Occipital lobe (tissue), 3 donors: ENCODE measurements at places on chromosomes 11 and 22. TPM values are rescaled to one million over a fixed set of nuclear protein-coding genes. Genes with fewer than 3 reads are reported as not detected.

The L3MBTL2 gene
- total RNA-seq: 19.7 TPM

The LDLRAD3 gene
- total RNA-seq: 58.8 TPM

GRCh38 chr11:102560555-102561011, 30.0 kb upstream of the MMP7 start:
- DNase-seq: no peak

DNA sequence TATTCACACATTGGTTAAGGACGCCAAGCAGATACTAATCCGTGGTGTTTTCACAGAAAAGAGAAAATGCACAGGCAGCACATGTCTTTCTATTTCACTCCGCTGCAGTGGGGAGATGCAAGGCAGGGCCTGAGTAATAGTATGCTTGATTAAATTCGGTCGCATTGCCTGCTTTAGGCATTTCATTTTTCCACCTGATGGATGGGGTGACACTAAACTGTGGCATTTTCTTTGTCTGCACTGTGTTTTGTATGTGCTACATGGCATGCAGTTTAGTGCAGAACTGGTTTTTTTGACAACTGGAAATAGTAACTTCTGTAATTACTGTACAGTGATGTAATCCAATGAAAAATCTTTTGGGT, 94.9 kb downstream of the SLC17A6 start:
- DNase-seq: no peak

DNA sequence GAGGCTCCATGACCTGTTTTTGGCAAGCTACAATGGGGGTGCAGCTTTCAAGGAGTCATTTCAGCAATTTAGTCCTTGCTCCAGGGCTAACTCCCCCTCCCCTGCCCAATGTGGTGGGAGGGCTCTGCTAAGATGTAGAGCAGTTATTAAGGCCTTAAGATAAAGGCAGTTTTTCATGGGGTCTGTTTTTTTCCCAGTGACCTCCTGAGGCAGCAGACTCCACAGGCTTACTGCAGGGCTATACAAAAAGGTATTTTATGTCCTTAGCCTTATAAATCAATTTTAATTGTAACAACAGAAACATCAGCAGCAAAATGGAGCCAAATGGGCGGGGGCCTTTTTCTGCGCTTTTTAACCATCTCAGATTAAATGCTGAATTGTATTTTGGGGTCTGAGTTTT, 192.3 kb downstream of the KIRREL3 start:
- DNase-seq: no peak

DNA sequence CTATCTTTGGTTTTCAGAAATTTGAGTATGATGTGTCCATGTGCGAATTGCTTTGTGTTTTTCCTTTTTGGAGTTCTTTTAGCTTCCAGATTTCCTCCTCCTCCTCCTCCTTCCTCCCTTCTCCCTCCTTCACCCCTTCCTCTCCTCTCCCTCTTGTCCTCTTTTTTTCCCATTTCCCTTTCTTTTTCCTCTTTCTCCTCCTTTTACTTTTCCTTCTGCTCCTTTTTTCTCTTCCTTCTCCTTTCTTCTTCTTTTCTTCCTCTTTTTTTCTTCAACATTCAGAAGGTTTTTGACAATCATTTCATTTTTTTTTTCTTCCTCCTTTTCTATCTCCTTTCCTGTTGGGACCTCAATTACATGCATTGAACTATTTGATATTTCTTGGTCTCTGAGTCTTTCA, 104.9 kb downstream of the TMEM135 start:
- DNase-seq: no peak

DNA sequence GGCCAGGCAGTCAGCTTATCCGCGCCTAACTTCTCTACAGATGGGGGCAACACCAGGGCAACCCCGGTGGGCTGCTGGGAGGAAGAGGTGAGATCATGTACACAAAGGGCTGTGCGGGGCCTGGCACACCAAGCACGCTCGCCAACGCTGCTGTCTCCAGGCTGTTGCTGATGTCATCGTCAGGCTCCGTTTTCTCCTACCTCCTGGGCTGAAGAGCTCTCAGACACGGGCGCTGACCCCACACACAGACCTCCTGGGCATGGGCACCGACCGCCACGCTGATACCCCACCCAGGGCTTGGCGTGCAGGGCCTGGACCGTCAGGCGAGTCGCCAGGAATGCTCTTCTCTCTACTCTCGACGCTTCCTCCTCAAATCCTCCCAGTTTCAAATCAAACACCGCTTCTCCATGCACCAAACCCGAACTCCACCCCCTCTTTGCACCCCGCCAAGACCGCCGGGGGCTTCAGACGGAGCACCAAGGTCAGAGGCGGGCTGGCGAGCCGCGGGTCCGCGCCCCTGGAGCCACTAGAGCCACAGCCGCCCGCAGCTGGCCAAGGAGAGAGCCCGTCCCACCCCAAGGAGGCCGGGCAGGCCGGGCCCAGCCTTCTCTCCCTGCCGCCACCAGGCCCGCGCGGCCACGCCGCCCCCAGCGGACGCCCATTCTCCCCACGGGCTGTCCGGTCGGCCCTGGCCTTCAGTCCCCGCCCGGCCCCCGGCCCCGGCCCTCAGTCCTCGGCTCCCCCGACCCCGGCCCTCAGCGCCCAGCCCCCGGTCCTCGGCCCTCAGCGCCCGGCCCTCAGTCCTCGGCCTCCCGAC, 772 bp downstream of the SBF1 start:
- no peak for DNase-seq

DNA sequence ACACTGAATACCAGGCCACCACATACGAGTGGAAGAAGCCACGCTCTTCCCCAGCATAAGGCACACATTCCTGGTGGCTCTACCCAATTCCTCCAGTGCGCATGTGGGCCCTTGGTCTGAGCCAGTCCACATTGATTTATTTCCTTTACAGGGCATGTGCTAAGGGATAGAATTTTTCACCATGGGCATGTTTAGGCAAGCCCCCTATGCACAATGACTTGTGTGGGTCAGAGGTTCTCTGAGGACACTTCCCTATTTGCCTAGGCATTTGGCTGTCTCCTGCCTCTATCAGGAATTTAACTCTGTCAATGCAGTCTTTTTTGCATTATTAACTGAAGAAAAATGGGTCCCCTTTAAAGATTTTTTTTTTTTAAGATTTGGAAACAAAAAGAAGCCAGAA, 718.1 kb downstream of the NTM start:
- no peak for DNase-seq

DNA sequence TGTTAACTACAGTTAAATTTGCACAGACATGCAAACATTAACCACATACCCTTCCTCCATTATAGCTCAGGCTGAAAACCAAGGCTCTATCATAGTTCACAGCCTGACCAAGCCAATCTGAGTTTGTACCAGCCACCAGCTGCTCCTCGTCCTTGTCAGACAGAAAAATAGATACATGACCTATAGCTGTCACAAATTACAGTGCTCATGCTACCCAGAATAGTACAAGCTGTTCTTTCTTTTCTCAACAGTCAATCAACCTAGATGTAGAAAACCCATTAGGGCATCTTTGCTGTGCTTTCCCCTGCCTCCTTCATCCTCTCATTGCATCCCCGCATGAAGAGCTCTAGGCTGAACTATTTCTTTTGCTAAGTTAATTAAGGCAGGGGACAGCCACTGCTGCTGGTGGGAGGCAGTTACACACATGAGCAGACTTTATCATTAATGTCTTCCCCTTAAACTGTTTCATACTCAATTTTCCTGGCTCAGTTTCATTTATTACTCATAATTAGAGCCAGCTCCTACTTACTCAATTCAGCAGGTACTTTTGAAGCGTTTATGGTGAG, 148.3 kb downstream of the TRPC6 start:
- no peak for DNase-seq

- DNase-seq: no peak
These were observed 970 bp downstream of the OR5B21 start for GRCh38 chr11:58506935-58507334.

GRCh38 chr11:82936261-82936660, 34.7 kb downstream of the DDIAS start:
- no peak for DNase-seq
